ENCODE measurements at places on chromosomes 16 and 17.
A peak's percentile ranks its signal among the peaks of the same experiment; 100 is the strongest.

GRCh38 chr16:51151961-51152663 lies 1.0 kb upstream of the SALL1 start:
- peak; percentile 95 for DNase-seq

GRCh38 chr16:20844588-20844987 lies 38.3 kb downstream of the REXO5 start:
- DNase-seq, result no peak

DNA sequence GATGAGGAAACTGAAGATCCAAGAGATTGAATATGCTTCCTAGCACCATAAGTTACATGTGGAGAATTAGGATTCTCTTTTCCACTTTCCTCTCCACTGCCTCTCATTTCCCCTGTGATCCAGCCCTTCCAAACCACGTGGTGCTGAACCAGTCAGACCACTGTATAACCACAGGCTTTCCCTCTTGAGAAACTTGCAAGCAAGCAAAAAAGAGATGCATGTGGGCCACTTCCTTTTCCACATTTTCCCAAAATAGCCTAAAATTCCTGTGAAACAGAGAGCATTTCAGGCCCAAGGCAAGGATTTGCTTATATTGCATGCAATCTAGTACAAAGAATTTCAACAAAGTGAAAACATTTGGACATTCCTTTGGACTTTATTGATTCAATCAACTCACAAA lies 59.3 kb upstream of the KSR1 start:
- peak; percentile 59 for DNase-seq

- peak; percentile 59 for DNase-seq
These were observed 2.1 kb downstream of the HES7 start for GRCh38 chr17:8121681-8122421.

Measured in thyroid gland (tissue), 4 donors.